ENCODE measurements at places on chromosomes 7 and 10.

DNA sequence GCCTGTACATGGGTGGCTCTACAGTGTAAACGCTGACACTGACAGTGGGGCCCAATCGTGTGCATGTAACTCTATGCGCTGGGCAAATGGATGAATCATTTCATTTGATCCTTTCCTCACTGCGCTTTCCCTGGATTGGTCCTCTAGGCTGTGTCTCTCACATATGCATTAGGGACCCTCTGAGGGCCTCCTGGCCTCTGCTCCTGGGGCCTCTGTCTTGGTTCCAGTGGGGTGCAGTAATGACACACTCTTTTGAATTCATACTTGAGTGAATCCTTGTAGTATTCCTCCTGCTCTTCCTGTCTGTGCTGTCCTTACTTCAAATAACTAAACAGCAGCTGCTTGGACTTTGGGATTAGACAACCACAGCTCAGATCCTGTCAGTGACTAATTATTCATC is 176.5 kb upstream of the ADO start:
- DNase-seq, result no peak

DNA sequence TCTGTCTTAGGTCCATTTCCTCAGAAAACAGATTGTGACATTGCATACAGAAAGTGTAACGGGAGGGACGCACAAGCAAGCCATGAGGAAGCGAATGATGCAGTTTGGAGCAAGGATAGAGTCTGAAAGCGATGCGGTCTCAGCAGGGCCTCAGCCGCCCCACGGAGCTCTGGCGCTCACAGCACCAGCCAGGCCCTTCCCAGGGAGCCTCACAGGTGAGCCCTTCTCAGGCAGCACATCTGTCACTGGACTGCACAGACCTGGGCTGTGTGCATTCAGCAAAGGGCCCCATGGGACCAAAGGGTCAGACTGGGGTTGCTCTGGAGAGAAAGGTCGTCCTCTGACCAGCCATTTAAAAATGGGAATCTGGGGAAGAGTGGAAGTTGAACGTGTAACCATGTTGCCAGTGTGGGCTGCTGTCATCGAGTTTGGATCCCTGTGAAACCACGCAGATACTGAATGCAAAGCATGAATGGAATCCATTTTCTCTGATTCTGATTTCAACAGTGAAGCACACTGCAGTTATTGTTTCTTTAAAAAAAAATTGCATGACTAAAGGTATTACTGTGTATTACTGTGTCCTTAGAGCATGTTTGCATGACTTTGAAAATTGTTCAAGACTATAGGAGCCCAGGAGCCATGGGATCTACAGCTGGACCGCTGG is 350.0 kb upstream of the AKR1E2 start:
- DNase-seq, result no peak

DNA sequence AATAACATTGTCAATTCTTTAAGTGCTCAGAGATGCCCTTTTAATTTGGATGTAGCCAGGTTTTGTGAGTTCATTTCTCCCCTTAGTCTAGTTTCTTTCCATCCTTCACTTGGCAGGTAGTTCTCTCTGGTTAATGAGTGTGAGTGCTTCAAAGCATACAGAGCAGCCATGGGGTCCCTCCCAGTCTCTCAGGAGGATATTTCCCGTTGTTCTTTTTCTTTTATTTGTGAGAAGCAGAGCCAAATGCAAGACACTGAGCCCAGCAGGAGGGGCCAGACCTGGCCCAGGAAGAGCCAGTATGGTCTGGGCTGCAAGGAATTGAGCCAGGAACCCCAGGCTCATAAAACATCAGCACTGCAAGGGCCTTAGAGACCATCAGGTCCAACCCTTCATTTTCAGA is 52.4 kb downstream of the PLCE1 start:
- no peak for DNase-seq

GRCh38 chr10:60293581-60294175 is 96.0 kb downstream of the ANK3 start:
- DNase-seq, result no peak

GRCh38 chr7:69162326-69162725 is 435.9 kb upstream of the AUTS2 start:
- no peak for DNase-seq

GRCh38 chr7:97409346-97409745 is 291.8 kb downstream of the SDHAF3 start:
- DNase-seq, result no peak

DNA sequence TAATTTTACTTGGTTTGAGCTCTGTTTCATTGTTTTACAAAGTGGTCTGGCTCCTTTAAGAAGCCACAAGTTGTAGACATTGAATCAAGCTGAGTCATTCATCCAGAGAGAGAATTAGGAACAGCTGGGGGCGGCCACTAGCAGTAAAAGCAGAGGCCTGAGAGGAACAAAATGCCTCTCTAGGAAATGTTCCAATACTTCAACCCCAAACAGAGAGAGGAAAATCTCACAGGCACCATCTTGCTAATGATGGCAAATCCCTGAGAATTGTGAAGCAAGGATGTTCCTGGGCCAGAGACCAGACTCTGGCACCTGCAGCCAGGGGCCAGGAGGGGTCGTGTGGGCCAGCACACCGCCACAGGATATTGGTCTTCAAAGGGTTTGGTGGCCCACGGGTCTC is 26.5 kb upstream of the TRIL start:
- no peak for DNase-seq

- DNase-seq, result no peak
These were observed 5.0 kb upstream of the RBM17 start for GRCh38 chr10:6083523-6084475.

All from GM13976 (cell line).